ENCODE measurements at places on chromosomes 4 and X.

DNA sequence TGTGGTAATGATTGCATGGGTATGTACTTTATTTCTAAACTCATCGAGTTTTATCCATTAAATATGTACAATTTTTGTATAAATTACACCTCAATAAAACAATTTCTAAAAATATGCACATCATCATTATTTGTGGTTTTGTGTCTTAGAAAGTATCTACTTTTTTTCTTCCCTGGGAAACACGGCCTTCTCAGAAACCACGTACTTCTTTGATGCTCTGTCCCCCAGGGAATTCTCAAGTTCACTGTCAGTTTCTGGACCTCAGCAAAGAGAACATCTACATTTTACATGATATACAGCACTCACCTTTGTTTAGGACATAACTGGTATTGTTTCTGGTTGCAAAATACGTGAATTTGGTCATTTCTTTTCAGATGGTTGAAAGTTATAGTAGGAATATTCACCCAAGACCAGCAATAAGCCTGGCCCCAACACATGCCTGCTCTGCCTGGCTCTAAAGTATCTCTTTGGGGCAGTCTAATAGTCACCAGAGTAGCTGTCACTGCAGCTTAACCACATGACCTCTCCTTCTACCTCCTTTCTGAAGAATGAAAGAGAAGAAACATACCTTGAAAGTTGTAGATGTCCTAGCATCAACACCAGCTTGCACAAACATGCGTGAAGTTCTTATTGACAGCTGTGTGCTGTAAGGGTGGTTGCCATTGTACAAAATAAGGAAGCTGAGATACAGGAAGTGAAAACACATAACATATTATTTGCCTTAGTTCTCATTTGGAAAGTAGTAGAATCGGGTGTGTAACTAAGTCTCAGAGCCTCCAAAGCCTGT lies 48.4 kb upstream of the SPANXN4 start:
- DNase-seq: no peak

DNA sequence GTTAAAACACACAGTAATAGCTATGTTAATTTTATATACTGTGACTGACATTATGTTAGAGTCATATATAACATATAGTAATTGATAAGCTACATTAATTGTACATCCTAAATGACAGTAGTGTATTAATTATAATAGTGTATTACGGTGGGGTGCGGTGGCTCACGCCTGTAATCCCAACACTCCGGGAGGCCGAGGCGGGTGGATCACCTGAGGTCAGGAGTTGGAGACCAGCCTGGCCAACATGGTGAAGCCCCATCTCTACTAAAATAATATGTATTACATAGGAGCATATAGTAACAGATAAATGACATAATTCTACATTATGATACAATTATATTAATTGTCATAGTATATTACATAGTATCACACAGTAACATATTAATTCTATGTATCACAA lies 12.2 kb downstream of the ASMTL start:
- no peak for DNase-seq

GRCh38 chr4:149897783-149898182 lies 82.1 kb upstream of the IQCM start:
- peak; percentile 49 for DNase-seq

GRCh38 chr4:47801481-47802002 lies 36.3 kb downstream of the CORIN start:
- DNase-seq: no peak

DNA sequence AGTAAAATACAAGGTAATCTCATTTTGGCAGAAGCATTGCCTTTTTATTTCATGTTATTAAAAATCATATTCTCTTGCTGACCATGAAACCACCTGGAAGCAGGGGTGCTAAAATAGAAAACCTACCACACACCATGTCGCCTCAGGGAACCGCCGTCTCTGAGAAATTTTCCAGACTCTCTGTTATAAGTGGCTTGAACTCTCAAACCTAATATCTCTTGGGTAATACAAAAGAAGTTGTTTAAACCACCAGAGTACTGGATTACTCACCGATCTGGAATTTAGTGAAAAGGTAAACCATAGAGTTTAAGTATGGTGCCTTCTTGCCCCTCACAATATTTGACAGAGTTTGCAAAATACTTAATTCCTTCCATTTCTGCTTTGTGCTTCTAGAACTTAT lies 27.7 kb downstream of the ENPP6 start:
- peak; percentile 6 for DNase-seq

DNA sequence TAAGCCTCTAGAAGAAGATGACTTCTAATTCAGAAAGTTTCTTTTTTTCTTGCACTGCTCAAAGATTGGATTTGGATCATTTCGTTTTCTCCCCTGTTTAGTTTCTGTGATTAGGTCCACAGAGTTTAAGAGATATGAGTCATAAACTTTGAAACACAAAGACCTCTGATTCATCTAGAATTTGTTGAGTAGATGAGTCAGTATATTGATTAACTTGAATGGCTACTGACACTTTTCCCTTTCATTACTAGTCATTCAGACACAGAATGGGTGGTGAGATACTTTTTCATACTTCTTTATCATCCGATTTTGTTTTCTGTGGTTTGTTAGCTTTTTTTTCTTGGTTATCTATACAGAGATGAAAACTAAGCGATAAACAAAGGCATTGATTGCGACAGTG lies 34.1 kb upstream of the AFF2 start:
- DNase-seq: peak; percentile 2

DNA sequence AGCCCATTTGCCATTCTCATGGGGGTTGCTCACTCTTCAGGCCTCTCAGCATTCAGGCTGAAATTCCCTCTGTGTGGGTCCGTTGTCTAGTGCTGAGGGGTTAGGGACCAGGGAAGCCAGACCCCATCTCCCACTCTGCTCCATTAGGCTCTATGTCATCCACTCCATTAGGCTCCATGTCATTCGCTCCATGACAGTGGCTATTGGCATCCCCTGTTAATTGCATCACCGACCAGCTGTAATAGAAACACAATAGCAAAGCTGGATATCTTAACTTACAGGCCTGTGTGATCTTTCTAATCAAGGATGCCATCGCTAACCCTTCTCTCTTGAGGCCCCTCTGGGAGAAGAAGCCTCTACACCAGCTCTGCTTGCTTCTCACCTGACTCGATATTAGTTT lies 25.7 kb upstream of the ZNF518B start:
- DNase-seq: no peak

DNA sequence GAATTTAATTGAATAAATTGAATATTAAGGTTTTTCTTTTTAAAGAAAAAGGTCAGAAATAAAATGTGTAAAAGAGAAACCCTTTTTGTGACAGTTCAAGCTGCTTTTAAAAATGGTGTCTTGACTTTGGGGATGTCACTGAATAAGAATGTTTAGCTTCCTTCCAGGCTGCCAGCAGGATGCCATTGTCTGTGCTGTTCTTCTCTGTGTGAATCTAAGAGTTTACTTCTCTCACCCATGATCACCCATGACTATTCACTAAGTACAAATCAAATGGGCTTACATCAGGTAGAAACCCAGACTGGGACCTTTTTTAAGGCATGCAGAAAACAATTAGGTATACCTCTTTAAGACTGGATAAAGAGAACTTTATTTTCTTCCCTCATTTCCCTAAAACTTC lies 115.3 kb downstream of the DACH2 start:
- DNase-seq: no peak

DNA sequence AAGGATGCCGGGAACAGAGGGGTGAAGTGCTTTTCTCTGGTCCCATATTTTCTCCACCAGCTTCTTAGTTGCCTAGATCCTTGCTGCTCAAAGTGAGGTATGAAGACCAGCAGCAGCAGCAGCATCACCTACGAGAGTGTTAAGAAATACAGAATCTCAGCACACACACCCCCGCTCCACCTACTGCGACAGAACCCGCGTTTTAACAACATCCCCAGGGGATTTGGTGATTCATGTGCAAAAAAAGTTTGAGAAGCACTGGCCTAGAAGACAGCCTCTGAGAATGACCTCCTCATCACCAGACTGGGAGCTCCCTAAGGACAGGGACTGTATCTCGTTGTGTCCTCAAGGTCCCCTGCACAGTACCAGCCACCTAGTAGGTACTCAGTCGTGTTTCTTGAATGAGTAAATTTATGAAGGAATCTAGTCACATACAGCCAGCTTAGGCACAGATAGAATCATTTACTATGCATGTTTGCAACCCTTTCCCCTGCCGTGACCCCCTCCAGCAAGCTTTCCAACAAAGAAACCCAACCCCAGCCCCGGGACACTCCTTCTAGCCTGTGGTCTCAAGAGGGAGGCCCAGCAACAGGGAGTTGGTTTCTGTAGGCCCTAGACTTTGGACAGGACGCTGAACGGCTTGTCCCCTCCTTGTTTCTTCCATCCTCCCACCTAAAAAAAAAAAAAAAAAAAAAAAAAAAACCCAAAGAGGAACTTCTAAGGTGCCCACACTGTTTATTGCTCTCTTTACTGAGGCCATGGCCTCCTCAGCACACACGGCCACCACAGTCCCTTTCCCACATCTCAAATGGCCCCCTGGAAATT lies 21.5 kb downstream of the RTL5 start:
- DNase-seq: peak; percentile 10

DNA sequence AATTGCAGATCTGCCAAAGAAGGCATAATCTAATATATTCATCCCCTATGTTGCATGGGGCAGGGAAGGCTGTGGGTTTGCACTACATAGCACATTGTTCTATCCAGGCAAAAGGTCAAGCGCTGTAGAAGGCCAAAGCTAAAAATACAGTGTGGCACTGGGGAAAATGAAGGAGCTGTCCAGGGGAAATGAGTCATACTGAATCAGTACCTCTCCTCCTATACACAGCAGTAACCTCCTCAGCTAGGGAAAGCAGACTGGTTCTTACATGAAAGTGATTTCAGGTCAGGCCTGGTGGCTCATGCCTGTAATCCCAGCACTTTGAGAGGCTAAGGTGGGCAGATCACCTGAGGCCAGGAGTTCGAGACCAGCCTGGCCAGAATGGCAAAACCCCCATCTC lies 31.0 kb upstream of the SLC25A4 start:
- DNase-seq: peak; percentile 95

- peak; percentile 64 for DNase-seq
These were observed 1021.2 kb downstream of the PCDH7 start for GRCh38 chr4:31741326-31741725.

- DNase-seq: peak; percentile 19
These were observed 1821.7 kb downstream of the ARAP2 start for GRCh38 chr4:34422472-34423175.

DNA sequence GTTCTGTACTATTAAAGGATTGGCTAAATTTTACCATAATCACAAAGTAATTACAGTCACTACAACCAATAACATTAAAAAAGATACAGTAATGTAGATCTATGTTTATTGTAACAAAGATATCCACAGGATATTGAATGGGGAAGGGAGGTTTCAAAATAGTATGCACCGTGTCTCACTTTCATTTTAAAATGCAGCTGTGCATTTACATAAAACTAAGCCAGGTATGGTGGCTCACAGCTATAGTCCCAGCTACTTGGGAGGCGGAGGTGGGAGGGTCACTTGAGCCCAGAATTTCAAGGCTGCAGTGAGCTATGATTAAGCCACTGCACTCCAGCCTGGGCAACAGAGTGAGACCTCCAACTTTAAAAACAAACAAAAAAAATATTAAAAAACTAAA lies 8.5 kb downstream of the SRP72 start:
- DNase-seq: no peak

DNA sequence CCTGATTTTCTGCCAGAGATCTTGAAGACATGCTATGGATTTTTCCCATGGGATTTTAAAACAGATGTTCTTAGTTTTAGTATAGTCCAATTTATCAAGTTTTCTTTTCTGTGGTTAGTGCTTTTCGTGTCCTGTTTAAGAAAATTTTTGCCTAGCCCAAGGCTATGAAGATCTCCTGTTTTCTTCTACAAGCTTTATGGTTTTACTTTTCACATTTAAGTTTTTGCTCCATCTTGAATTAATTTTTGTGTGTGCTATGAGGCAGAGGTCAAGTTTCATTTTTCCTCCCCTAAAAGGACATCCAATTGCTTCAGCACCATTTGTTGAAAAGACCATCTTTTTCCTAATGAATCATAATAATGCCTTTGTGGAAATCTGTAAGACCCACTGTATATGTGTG lies 65.6 kb downstream of the POLR2B start:
- DNase-seq: no peak

DNA sequence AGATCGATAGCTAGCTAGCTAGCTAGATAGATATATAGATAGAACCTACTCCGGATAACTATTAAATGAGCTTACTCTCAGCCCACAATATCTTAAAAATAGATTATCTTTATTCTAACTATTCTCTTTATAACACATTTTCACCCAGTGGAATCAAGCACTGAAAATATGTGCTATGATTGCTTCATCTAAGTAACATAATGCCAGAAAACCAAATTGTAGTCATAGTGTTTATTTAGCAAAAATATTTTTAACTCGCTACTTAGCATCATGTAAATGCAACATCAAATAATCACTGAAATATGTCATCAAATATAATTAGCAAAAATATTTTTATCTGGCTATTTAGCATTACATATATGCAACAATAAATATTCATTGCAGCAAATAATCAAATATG lies 1.5 kb downstream of the TMEM156 start:
- DNase-seq: no peak

- DNase-seq: no peak
These were observed 414.4 kb downstream of the SMARCA1 start for GRCh38 chrX:129108936-129109335.

GRCh38 chr4:153566631-153567150 lies 100.5 kb downstream of the TMEM131L start:
- DNase-seq: no peak

GRCh38 chrX:140933016-140933415 lies 69.4 kb upstream of the SPANXB1 start:
- DNase-seq: peak; percentile 1

GRCh38 chr4:73538162-73538561 lies 56.6 kb downstream of the AFM start:
- no peak for DNase-seq

GRCh38 chr4:90002441-90003062 lies 107.9 kb downstream of the MMRN1 start:
- DNase-seq: no peak

DNA sequence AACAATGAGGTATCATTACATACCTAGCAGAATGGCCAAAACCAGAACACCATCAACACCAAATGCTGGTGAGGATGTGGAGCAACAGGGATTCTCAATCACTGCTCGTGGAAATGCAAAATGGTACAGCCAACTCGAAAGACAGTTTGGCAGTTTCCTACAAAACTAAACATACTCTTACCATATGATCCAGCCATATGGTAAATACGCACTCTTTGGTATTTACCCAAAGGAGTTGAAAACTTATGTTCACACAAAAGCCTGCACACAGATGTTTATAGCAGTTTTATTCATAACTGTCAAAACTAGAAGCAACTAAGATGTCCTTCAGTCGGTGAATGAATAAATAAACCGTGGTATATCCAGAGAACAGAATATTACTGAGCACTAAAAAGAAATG lies 7.8 kb downstream of the CASP3 start:
- no peak for DNase-seq

GRCh38 chrX:17829566-17829965 lies 31.5 kb downstream of the RAI2 start:
- no peak for DNase-seq

GRCh38 chr4:146456681-146457080 lies 65.1 kb downstream of the SLC10A7 start:
- DNase-seq: no peak

Measured in epithelial cell of esophagus (primary cell).